ENCODE measurements at places on chromosomes 2 and 18.

DNA sequence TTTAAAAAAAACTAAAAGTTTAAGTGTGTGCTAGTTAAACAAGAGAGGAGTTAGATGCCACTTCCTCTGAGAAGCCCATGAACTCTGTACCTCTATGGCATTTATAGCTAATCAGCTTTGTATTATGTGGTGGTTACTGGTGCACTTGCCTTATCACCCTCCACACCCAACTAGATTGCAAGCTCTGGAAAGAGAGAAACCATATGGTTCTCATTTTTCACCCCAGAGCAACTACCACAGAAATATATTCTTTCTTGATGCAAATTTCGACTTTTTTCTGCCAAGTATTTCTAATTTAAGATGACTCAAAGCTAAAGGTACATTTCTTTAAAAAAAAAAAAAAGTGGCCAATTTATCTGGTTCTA lies 24.2 kb downstream of the RAPH1 start:
- no peak for DNase-seq

- peak; percentile 67 for DNase-seq
Measured at GRCh38 chr2:127067620-127068350, 39.2 kb downstream of the BIN1 start.

DNA sequence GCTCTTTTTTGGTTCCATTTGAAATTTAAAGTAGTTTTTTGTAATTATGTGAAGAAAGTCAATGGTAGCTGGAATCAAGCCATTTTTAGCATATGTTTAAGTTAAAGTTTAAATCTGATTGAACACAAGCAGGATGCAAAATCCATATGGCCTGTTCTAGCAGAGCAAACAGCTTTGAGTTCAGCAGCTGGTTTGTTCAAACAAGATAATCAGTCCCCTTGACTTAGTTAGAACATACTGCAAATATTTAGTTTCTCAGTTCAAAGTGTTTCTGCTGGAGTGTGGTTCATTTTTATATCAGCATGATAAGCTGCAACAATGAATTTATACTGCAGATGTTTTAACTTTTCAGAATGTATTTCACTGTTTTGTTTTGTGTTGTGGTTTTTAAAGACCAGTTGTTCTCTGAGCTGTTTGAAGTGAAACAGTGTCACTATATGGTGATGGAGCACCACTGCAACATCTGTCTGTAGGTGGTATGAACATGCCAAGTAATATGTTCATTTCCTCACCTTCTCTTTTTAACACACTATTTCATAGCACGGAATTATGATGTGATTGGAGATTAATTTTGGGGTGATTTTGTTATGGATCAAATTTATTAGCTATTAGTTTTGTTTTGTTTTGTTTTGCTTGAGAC lies 125.3 kb downstream of the COL4A4 start:
- no peak for DNase-seq

GRCh38 chr18:52319424-52319983 lies 20.5 kb upstream of the DCC start:
- DNase-seq: no peak

DNA sequence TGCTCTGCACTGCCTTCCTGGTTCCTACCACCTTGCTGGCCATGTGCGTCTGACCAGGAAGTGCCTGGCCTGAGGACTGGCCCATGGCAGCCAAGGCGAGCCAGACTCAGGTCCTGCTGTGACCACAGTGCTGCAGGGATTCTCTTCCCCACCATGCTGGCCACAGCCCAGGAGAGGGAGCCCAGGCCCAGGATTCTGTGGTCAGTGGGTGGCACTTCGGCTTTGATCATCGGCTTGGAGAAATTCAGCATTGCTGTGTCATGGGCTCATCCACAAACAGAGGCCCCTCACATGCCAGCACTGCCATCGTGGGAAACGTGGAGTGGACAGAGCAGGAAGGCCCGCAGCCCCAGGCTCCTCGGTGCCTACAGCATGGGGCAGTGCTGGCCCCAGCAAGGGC lies 211.6 kb downstream of the SEPTIN10 start:
- DNase-seq: no peak

GRCh38 chr18:28684746-28685355 lies 507.9 kb upstream of the CDH2 start:
- no peak for DNase-seq

- DNase-seq: no peak
Measured at GRCh38 chr2:181318504-181319280, 138.5 kb upstream of the ITGA4 start.

GRCh38 chr2:224405412-224405811 lies 3.5 kb upstream of the FAM124B start:
- no peak for DNase-seq

DNA sequence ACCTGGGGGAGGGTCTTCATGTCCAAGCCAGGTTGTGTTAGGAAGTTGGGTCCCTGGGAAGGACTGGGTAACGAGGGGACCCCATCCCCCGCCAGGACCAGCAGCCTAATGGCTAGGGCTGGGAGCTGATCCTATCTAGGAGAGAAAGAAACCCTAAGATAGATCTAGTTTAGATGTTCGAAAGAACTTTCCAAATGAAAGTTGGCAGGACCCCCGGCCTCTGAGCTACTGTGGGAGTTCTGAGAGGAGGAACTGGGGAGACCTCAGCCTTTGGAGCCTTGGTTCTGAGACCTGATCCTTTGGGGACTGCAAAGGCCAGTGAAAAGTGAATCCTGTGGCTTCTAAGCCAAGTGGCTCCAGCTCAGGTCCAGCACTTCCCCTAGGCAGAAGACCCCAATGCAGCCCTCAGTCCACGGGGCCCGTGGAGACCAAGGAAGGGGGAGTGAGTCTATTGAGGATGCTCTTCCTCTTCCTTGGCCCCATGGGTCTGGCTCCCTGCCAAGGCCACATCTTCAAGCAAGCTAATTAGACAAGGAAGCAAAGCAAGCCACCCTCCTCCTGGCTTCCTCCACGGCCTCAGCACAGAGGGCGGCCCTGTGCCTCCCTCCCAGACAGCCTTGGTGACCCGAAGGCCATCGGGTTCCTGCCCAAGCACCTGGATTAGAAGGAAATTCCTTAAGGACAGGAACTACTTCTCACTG lies 23.5 kb downstream of the CCT7 start:
- DNase-seq: no peak

DNA sequence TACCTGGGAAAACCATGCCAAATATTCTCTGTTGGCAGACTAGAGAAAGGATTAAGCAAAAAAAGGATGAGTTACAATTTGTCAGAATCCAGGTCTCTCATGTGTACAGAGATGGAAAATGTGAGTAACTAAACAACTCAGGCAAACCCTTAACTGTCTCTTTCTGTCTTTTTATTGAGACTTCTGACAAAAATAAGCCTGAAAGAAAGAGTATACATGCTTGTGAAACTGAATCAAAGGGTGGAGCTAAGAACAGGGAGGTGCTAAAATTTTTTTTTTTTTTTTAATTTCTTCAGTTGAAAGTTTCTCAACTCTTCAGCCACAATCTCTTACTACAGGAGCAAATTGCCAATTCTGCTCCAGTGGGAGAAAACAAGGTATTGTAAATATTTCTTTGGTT lies at the start of gene SERPINB10:
Gene SERPINB10 (plus strand): TSS at position 295 of the 400 bp plus-strand sequence. CDS start 7,553 bp downstream, outside the sequence.
- DNase-seq: no peak

DNA sequence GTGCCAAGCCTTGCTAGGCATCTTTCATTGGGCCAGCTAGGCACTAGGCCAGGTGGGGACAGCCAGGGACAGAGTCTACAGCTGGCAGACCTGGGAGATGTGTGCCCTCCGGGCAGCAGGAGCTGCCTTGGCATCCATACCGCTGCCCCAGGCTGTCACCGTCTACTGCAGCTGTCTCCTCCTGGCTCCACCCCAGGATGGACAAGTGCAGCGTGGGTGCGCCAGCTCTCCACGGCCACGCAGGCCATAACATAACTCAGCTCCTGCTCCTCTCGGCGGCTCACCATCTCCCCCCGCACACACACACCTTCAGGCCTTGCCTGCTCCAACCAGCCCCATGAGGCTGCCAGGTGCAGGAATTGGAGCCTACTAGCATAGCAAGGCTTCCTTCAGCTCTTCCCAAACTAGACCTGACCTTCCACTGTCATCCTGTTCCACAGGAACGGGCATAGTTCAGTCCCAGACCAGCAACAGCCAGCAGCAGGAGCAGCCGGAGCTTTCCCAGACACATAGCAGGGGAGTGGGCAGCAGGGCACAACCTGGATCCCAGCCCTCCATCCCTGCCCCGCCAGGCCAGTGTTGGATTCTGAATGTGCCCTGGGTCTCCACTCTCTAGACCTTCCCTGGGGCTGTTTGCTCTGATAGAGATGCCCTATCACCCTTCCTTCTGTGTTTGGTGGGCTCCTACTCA lies 2.5 kb upstream of the ADRA2B start:
- DNase-seq: no peak

GRCh38 chr2:63899639-63900038 lies 57.9 kb downstream of the UGP2 start:
- DNase-seq: no peak

- DNase-seq: no peak
Measured at GRCh38 chr2:40127890-40128557, 323.9 kb downstream of the SLC8A1 start.

DNA sequence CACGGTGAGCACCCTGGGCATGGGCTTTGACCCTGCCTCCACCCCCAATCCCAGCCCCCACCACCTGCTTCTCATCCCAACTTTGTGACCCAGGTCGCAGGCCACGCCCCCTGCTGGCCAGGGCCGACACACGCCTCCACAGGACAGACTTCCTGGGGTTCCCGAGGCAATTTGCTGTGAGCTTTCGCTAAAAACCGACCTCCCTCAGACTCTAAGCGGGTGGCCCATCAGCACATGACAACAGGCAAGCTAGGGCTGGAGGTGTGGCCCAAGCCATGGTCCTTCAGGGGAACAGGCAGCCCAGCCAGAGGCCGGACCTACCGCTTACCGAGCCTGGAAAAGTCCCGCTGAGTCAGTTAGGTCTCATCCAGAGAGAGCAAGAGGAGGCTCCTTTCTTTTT lies 31.9 kb downstream of the C1QL2 start:
- no peak for DNase-seq

- DNase-seq: no peak
Measured at GRCh38 chr18:11064727-11065460, 84.5 kb downstream of the PIEZO2 start.

DNA sequence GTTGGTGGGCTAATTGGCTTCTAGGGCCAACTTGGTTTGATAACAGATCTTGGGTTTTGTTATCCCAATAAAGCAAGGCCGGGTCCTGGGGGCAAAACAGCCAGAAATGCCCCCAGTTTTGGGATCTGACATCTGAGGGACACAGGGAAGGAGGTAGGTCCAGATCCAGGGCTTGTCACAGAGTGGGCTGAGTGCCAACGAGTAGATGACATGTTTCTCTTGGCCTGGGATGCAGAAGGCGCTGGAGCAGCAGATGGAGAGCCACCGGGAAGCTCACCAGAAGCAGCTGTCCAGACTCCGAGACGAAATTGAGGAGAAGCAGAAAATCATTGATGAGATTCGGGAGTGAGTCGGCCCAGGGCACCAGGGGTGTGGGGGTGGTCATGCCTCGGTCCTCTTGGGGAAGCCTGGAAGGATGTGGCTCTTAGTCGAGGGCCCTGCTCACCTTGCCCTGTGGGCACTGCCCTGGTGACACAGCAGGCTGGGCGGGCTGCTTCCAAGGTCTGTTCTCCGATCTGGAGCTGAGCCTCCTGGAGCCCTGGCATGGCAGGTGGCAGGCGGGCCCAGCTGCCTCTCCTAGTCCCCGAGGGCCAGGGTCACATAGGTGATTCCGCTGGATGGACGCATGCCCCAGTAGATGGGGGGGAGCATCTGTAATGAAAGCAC lies 40.2 kb upstream of the LYPD6B start:
- no peak for DNase-seq

DNA sequence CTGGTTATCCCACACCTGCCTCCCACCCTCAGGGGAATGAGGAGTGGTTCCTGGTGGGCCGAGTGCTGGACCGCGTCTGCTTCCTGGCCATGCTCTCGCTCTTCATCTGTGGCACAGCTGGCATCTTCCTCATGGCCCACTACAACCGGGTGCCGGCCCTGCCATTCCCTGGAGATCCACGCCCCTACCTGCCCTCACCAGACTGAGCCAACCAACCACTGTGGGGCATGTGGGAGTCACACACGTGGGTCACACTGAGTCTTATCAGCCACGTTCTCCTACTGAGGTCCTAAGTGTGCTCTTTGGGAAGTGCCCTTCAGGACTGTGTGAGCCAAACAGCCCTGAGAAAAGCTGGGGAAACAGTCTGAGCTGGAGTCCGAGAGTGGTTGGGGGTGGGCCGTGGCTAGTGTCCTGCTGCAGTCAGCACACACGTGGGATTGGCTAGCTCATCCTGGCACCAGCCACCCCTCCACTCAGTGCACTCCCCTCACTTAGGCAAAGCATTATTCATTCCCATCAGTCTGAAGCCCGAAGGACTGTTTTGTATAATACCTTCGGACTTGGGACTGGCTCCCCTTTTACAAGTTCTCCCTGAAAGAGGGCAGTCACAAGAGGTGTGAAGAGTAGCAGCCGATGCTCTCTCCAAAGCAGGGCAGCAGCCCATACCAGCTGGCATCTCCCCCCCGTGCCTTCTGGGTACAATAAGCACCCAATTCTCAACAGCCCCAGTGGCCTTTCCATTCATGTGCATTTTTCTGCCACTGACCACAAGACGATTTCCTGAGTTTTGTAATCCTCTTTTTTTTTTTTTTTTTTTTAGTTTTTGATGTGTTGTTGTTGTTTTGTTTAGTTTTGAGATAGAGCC lies 4.6 kb downstream of the TIGD1 start:
- no peak for DNase-seq

- DNase-seq: no peak
Measured at GRCh38 chr2:26274058-26274613, 29.4 kb downstream of the HADHB start.

Measured in substantia nigra (tissue), 51 donors.